ENCODE measurements at places on chromosomes 6 and 20. TPM values are rescaled to one million over a fixed set of nuclear protein-coding genes. Genes with fewer than 3 reads are reported as not detected.

Gene BPIFB2
- not detected for total RNA-seq

Gene ASCC3
- 42.3 TPM for total RNA-seq

Gene C20orf141
- total RNA-seq = not detected

Gene SLC17A4
- total RNA-seq = not detected

Gene SAMD10
- 12.7 TPM for total RNA-seq

Gene OR2H2
- total RNA-seq = not detected

Gene KCNK16
- not detected for total RNA-seq

Gene GSTA3
- total RNA-seq = not detected

- no peak for DNase-seq
- no peaks in the 10 kb centered on the region for H3K4me1 ChIP-seq
- peaks cover 4% of the 10 kb centered on the region for H3K27me3 ChIP-seq
- no peaks in the 10 kb centered on the region for H3K36me3 ChIP-seq
- no peak overlapping the region for H3K27ac ChIP-seq
- no peak overlapping the region for H3K4me3 ChIP-seq
Observed at GRCh38 chr20:4090756-4091489, 75.6 kb upstream of the RNF24 start.

DNA sequence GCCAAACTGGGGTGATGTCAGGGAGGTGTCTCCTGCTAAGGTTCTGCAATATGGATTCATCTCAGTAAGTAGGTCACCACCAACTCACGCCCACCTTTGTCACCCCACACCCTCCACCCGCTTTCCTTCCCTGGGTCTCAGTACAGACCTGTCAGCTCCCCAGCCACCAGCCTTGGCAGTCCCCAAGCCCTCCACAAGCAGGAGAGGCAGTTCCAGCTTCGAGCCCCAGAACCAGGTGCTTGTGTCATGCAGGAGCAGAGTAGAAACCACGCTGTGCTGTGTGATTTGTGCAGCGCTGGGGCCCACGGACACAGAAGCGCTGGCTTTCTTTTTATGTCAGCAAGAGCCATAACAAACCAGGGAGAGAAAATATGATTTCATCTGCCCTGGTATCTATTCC lies 89.0 kb upstream of the CDH4 start:
- H3K4me1 ChIP-seq = no peaks in the 10 kb centered on the region
- no peak for DNase-seq
- H3K36me3 ChIP-seq = no peaks in the 10 kb centered on the region
- H3K27me3 ChIP-seq = no peaks in the 10 kb centered on the region

- no peak overlapping the region for H3K4me3 ChIP-seq
- no peaks in the 10 kb centered on the region for H3K36me3 ChIP-seq
- no peaks in the 10 kb centered on the region for H3K27me3 ChIP-seq
- peak overlapping the region; percentile 53 for H3K27ac ChIP-seq
- DNase-seq = peak; percentile 37
Observed at GRCh38 chr6:108589244-108589791, 28.6 kb downstream of the FOXO3 start.

DNA sequence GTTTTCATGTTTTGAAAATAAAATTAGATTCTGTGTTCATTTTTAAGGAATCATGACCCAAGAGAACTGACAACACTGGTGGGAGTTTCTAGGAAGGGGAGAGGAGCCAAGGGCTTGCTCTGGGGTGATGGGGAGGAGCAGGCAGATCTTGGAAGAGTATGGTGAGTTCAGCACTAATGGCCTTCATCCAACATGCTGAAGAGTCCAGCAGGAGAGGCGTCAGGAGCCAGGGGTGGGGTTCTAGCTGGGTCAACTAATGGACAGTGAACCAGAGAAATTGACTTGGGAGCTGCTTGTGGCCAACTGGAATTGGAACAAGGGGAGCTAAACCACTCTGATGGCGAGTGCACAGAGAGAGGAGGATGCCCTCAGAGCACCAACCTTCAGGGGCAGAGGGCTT lies 107.1 kb downstream of the MRPL14 start:
- DNase-seq = no peak
- no peak overlapping the region for H3K4me3 ChIP-seq
- no peaks in the 10 kb centered on the region for H3K4me1 ChIP-seq
- no peaks in the 10 kb centered on the region for H3K27me3 ChIP-seq
- no peak overlapping the region for H3K27ac ChIP-seq
- H3K36me3 ChIP-seq = no peaks in the 10 kb centered on the region

- H3K27me3 ChIP-seq = no peaks in the 10 kb centered on the region
- no peak overlapping the region for H3K27ac ChIP-seq
- no peak overlapping the region for H3K4me3 ChIP-seq
- no peak for DNase-seq
- no peaks in the 10 kb centered on the region for H3K4me1 ChIP-seq
Observed at GRCh38 chr6:165181951-165182414, 127.4 kb downstream of the C6orf118 start.

- H3K27me3 ChIP-seq = no peaks in the 10 kb centered on the region
- DNase-seq = no peak
- no peak overlapping the region for H3K4me3 ChIP-seq
- H3K36me3 ChIP-seq = no peaks in the 10 kb centered on the region
Observed at GRCh38 chr6:152811785-152812184, 61.2 kb downstream of the VIP start.

DNA sequence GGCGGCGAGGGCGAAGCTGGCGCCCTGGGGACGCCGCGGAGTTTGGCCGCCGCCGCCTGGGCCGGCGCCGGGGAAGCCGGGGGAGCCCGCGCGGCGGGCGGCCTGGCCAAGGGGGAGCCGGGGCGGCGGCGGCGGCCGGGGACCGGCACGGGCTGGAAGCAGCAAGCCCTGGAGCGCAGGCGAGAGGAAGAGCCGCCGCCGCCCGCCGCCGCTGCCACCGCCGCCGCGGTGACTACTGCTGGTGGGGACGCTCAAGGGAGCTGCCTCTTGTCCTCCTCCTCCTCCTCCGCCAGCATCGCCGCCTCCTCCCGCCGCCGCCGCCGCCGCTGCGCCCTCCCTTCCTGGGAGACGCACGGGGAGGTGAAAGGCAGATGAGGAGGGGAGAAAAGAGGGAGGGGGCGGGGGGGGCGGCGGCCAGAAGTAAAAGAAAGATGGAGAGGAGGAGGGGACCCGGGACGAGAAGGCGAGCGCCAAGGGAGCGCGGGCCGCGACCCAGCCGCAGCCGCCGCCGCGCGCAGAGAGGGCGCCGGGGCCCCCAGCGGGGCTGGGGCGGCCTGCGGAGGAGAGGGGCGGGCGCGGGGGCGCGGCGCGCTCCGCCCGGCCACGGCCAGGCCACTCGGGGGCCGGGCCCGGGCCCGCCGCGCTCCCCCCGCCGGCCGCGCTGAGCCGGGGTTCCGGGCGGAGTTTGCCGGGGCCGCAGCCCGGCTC lies 846 bp downstream of the PDE10A start:
- no peaks in the 10 kb centered on the region for H3K4me1 ChIP-seq
- no peaks in the 10 kb centered on the region for H3K36me3 ChIP-seq
- no peak for DNase-seq
- no peak overlapping the region for H3K4me3 ChIP-seq
- H3K27ac ChIP-seq = no peak overlapping the region

GRCh38 chr6:149852180-149852579 lies 12.0 kb downstream of the LRP11 start:
- H3K4me3 ChIP-seq = no peak overlapping the region
- no peaks in the 10 kb centered on the region for H3K36me3 ChIP-seq
- peak overlapping the region; percentile 29 for H3K27ac ChIP-seq
- peaks cover 24% of the 10 kb centered on the region for H3K4me1 ChIP-seq
- no peaks in the 10 kb centered on the region for H3K27me3 ChIP-seq

Data from B cell (primary cell).